ENCODE measurements at places on chromosomes 5 and 9. TPM values are rescaled to one million over a fixed set of nuclear protein-coding genes. Genes with fewer than 3 reads are reported as not detected.

OTP gene
- total RNA-seq = not detected

SPINK7 gene
- total RNA-seq = 13.7 TPM

- DNase-seq = no peak
Observed at GRCh38 chr9:95826183-95826838, 49.2 kb upstream of the ERCC6L2 start.

DNA sequence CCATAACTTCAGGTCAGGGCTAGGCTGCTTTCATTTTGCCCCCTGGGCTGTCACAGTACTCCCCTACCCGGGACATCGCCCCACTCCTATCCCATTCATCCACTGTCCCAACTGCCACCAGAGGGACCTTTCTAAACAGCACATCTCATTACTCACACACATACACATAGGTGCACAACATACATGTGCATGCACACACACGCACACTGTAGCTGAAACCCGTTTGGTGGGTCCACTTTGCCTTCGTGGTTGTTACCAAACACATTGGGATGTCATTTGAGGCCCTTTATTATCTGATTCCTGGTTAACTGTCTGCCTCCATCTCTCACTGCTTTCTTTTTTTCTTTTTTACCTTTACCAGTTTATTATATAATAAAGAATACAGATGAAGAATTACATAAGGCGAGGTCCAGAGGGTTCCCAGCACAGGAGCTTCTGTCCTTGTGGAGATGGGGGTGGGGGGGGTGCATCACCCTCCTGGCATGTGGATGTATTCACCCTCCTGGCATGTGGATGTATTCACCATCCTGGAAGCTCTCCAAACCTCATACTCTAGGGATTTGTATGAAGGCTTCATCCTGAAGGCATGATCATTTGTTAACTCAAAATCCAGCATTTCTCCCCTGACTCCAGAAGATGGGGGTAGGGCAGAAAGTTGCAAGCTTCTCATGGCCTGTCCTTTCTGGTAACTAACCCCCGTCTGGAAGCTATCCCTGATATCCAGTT, 186.0 kb downstream of the GOLPH3 start:
- DNase-seq = peak; percentile 96

GRCh38 chr9:2354856-2355696, 266.5 kb upstream of the VLDLR start:
- DNase-seq = no peak
